Lower lobe of right lung (tissue), 2 donors: ENCODE measurements at places on chromosomes 3 and 15. TPM values are rescaled to one million over a fixed set of nuclear protein-coding genes. Genes with fewer than 3 reads are reported as not detected.

GRCh38 chr3:4497843-4498324 is 4.7 kb downstream of the ITPR1 start:
- no peaks in the 10 kb centered on the region for H3K27me3 ChIP-seq
- no peak for DNase-seq
- peaks cover 21% of the 10 kb centered on the region for H3K4me1 ChIP-seq

COLQ gene
- total RNA-seq = 2.0 TPM

- no peaks in the 10 kb centered on the region for H3K27me3 ChIP-seq
- DNase-seq = no peak
- H3K4me1 ChIP-seq = no peaks in the 10 kb centered on the region
- no peak overlapping the region for H3K27ac ChIP-seq
- no peak overlapping the region for H3K4me3 ChIP-seq
Measured at GRCh38 chr3:126945891-126946290, 37.0 kb upstream of the PLXNA1 start.

OCA2 gene
- 1.2 TPM for total RNA-seq

- H3K4me1 ChIP-seq = peaks cover 8% of the 10 kb centered on the region
- DNase-seq = no peak
- H3K36me3 ChIP-seq = no peaks in the 10 kb centered on the region
- no peak overlapping the region for H3K4me3 ChIP-seq
- H3K27ac ChIP-seq = no peak overlapping the region
Measured at GRCh38 chr3:127953091-127954035, 38.3 kb downstream of the KBTBD12 start.

SLC35G2 gene
- 5.7 TPM for total RNA-seq

DNA sequence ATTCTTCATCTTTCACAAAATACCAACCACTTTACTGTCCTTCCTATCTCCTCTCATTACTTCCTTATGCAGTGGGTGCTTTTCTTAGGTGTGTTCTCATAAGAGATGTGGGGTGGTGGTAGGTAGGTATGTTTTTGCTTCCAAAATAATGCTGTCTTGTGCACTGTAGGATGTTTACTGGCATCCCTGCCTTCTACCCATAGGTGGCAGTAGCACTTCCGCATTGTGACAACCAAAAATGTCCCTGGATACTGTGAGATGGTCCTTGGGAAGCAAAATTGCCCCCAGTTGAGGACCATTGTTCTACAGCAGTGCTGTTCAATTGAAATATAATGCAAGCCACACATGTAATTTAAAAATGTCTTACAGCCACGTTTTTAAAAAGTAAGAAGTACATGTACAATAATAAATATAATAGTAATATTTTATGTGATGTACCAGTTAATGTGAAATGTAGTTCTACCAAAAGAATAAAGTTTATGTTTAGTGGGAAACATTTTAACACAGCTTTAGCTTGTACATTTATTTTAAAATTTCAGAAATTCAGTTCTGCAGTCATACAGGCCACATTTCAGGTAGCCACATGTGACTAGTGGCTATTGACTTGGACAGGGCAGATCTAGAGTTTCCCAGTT is 75.2 kb downstream of the NEO1 start:
- no peak overlapping the region for H3K4me3 ChIP-seq
- DNase-seq = no peak
- no peaks in the 10 kb centered on the region for H3K4me1 ChIP-seq
- H3K27me3 ChIP-seq = no peaks in the 10 kb centered on the region
- H3K27ac ChIP-seq = no peak overlapping the region

DNA sequence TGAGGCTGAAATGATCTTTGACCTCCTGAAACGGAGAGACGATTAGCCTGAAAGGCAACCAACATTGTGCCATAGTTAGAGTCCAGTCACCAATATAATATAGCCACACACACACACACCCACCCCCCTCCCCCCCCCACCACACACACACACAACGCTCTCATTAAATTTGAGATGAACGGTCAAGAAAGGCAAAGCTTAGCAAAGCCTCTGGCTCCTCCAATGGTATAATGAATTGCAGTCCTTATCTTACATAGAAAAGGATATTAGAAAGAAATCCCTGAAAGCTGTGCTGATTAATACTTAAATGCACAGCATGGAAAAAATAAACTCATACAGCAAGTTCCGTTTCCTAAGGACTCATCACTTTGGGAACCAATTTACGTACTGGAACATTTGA is 876 bp upstream of the ZNF385D start:
- H3K4me1 ChIP-seq = peaks cover 10% of the 10 kb centered on the region
- no peak overlapping the region for H3K4me3 ChIP-seq
- DNase-seq = no peak
- peaks cover 9% of the 10 kb centered on the region for H3K27me3 ChIP-seq
- no peaks in the 10 kb centered on the region for H3K36me3 ChIP-seq

DNA sequence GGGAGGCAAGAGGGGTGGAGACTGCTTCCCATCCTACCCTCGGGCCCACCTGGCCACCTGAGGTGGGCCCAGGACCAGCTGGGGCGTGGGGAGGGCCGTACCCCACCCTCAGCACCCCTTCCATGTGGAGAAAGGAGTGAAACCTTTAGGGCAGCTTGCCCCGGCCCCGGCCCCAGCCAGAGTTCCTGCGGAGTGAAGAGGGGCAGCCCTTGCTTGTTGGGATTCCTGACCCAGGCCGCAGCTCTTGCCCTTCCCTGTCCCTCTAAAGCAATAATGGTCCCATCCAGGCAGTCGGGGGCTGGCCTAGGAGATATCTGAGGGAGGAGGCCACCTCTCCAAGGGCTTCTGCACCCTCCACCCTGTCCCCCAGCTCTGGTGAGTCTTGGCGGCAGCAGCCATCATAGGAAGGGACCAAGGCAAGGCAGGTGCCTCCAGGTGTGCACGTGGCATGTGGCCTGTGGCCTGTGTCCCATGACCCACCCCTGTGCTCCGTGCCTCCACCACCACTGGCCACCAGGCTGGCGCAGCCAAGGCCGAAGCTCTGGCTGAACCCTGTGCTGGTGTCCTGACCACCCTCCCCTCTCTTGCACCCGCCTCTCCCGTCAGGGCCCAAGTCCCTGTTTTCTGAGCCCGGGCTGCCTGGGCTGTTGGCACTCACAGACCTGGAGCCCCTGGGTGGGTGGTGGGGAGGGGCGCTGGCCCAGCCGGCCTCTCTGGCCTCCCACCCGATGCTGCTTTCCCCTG is 2.2 kb upstream of the FES start:
- no peak overlapping the region for H3K27ac ChIP-seq
- H3K36me3 ChIP-seq = peaks cover 63% of the 10 kb centered on the region

GRCh38 chr3:17894434-17895060 is 152.1 kb upstream of the TBC1D5 start:
- no peak overlapping the region for H3K27ac ChIP-seq
- H3K27me3 ChIP-seq = no peaks in the 10 kb centered on the region
- DNase-seq = peak; percentile 50
- H3K36me3 ChIP-seq = no peaks in the 10 kb centered on the region

GRCh38 chr15:78364233-78364632 is 24.1 kb downstream of the CRABP1 start:
- no peak overlapping the region for H3K27ac ChIP-seq
- no peaks in the 10 kb centered on the region for H3K27me3 ChIP-seq
- H3K4me3 ChIP-seq = no peak overlapping the region
- peaks cover 9% of the 10 kb centered on the region for H3K4me1 ChIP-seq
- DNase-seq = peak; percentile 46

DNA sequence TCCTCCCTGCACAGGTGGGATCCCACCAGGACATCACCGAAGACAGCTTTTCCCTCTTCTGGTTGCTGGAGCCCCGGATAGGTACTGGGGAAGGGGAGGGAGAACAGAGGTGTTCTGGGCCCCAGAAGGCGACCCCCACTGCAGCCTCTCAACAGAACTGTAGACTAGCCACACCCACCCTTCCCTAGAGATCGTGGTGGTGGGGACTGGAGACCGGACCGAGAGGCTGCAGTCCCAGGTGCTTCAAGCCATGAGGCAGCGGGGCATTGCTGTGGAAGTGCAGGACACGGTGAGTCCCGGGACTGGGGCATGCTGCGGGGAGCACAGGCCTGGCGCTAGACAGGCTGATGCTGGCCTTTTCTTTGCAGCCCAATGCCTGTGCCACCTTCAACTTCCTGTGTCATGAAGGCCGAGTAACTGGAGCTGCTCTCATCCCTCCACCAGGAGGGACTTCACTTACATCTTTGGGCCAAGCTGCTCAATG is 809 bp downstream of the NDUFAF3 start:
- H3K27me3 ChIP-seq = no peaks in the 10 kb centered on the region
- peaks cover 42% of the 10 kb centered on the region for H3K36me3 ChIP-seq
- H3K4me1 ChIP-seq = peaks cover 43% of the 10 kb centered on the region
- peak overlapping the region; percentile 93 for H3K4me3 ChIP-seq
- H3K27ac ChIP-seq = peak overlapping the region; percentile 100
